ENCODE measurements at places on chromosomes 13 and 19.

DNA sequence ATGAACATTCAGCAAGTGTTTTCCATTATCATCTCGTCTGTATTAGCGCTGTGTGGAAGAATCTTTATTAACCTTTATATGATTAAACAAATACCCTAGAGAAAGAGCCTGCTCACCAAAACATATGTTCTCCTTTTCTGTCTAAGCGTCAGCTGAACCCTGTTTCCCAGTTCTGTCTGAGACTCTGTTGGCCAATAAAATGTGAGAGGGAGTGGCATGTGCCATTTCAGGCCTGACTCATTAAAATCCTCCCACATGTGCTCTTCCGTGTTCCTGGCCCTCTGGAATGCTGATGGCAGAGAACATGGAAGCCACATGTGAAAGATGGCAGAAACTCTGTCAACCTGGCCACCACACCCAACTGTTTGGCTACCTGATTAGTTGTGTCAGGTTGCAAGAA is 181.9 kb upstream of the EDNRB start:
- DNase-seq = no peak

GRCh38 chr19:2970201-2970835 is 7.0 kb upstream of the TLE6 start:
- DNase-seq = no peak

- DNase-seq = no peak
Observed at GRCh38 chr13:93620181-93620765, 393.7 kb downstream of the GPC6 start.

- DNase-seq = no peak
Observed at GRCh38 chr13:49246850-49247642, 679 bp upstream of the CDADC1 start.

DNA sequence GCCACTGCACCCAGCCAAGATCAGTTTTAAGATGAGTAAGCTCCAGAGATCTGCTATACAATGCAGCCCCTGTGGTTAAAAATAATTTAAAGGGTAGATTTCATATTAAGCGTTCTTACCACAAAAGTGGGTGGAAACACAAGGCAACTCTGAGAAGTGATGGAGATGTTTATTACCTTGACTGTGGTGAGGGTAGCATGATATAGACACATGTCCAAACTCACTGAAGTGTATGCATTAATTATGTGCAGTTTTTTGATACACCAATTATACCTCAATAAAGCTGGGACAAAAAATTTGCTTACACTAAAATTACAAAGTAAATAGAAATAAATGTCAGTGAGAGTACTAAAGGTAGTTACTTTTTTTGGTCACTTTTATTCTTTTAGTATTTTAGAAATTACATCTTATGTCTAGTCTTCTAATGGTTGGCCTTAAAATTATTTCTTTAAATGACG is 696.5 kb downstream of the UQCRFS1 start:
- no peak for DNase-seq

- no peak for DNase-seq
Observed at GRCh38 chr13:91491980-91492379, 93.6 kb downstream of the GPC5 start.

DNA sequence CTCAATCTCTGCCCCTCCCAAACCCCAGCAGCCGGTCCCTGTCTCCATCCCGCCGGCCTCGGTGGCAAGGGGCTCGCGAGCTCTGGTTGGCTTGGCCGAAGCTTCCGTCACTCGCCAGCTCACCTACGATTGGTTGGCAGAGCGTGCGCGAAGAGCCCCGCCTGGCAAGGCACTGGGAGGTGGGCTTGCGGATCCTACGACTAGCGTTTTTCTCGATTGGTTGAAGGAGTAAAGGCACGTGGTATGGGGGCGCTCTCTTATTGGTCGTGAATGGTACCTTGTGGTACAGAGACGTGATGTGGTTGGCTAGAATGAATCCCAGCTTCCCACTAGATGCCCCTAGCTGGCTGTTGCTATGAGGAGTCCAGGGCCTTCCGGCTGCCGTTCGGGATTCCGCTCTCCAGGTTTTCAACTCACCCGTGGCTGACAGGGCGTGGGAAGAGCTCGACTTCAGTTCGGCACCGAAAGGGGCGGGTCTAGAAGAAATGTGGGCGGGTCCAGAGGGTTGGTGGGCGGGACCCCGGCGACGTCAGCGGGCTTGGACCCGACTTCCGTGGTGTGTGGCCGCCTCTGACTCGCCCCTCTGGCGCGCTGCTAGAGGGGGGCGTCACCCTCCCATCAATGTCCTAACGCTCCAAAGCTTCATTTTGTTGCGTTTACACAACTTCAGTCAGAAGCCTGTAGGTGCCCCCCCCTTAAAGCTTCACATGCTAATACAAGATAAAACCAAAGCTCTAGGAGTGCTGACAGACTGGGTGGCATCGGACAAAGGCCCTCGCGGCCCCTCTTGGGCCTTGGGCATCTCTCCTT is 847 bp upstream of the RAP2A start:
- DNase-seq = peak; percentile 100

DNA sequence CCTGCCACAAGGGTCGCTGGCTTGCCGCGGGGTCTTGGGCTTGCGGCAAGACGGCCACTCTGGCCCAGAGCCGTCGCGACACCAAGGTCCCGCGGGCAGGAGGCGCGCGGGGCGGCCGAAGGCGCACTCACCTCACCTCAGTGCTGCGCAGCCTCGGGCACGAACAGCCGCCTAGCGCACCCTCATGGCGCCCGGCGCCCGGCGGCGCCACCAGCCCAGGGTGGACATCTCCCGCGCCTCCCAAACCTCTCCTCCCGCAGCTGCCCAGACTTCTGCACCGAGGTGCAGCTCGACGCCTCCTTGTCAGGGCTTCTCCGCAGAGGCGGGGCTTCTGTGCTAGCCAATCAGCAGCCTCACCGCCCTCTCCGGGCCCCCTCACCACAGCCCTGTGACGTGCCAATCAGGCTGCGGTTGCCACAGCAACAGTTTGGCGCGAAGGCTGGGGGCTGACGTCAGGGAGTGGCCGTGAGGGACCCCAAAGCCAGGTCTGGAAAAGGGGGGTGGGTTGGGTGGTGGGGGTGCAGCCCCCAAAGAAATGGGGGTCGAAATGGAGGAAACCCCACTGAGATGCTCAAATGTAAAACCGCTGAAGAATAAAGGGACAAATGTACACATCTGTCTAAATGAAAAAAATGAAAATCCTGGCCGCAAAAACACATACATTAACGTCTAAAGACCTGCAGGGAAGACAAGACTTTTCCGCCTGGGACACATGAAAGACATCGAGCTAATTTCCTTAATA is at the start of the genes PEG3 and ZIM2:
Gene PEG3, minus strand, starts transcription at position 276 of the 742 bp plus-strand sequence. CDS start 16,071 bp downstream, outside the sequence.
Gene ZIM2, minus strand, starts transcription at position 276 of the 742 bp plus-strand sequence. CDS start 16,449 bp downstream, outside the sequence.
- DNase-seq = no peak

DNA sequence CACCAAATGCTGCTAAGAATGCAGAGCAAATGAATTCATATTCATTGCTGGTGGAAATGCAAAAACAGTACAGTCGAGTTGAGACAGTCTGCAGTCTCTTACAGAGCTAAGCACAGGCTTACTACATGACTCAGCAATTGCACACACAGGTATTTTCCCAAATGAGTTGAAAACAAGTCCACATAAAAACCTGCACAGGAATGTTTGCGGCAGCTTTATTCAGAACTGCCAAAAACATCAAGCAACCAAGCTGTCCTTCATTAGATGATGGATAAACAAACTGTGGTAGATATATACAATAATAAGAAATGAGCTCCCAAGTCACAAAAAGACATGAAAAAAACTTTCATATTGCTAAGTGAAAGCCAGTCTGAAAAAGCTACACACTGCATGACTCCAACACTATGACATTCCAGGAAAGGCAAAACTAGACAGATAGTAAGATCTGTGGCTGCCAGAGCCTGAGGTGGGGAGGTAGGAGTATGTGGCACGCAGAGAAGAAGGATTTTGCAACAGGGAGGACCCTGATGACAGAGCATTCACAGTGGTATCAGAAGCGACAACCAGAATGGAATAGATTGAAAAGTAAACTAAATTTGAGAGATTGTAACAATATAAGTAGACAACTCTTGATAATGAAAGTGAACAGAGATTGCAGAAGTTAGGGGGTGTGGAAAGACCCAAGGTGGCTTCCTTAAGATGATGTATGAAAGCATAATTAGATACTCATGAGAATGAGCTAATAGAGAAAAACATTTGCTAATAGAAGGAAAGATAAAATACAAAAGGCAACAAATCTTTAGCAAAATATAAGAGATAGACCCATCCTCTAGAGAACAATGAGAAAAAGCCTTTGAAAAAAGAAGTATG is 52.7 kb downstream of the TSC22D1 start:
- DNase-seq = no peak

DNA sequence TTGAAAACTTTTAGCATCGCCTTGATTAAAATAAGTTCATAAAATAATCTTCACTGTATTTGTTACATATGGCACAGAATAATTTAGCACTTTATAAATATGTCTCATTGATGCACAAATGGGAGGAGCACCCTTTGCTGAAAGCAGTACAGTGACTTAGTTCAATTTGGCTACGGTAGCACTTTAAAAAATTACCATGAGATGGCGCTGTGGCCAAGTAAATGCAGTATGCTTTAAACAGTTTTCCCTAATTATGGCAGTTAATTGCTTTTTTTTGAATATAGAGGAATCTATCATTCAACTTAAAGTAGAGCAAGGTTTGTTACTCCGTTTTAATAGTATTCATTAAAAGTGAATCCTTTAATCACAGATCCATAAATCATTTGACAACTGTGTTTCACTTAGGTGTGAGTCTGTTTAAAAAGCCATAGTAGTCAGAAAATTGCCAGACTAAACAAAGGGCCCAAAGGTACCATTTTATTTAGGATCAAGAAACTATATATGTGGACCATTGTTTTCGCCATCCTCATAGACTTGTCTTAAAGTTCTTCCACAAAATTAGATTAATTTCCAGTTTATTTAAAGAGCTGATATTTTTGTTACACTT is 34.7 kb upstream of the ESD start:
- peak; percentile 54 for DNase-seq

- DNase-seq = no peak
Observed at GRCh38 chr19:41112728-41113290, 1.4 kb upstream of the CYP2F1 start.

DNA sequence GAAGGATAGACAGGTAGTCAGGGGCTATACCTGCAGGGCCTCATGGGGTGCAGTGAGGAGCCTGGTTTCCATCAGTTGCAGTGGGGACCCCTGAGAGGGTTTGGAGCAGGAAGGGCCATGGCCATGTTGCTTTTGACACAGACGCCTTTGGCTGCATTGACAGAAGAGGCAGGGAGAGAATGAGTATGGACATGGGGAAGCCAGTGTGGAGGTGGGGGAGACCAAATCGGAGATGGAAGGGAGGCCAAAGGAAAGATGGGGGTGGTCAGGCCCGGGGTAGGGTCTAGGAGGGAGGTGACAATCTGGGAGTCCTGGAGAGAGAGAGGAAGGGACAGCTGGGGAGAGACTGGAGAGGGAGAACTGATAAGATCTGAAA is 1.3 kb downstream of the HSD11B1L start:
- DNase-seq = no peak

DNA sequence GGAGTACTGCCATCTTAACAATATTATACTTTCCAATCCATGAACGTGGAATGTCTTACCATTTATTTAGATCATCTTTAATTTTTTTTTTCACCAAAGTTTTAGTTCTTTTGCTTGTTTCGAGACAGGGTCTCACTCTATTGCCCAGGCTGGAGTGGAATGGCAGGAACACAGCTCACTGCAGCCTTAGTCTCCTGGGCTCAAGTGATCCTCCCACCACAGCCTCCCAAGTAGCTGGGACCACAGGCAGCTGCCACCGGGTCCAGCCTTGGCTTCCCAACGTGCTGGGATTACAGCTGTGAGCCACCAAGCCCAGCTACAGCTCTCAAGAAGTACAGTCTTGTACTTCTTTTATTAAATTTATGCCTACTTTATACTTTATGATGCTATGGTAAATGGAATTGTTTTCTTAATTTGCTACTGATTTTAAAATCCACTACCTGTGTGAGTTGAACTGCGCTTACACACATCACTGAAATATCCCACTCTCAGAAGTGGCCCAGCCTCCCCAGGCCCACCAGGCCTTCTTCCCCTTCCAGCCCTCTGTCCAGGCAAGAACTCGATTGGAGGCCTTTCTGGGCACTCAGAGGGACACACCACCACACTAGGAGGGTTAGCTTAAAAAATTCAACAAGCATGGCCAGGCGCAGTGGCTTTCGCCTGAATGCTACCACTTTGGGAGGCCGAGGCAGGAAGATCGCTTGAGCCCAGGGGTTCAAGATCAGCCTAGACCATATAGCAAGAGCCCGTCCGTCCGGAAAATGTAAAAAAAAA is 1.0 kb upstream of the PGLS start:
- no peak for DNase-seq

- DNase-seq = no peak
Observed at GRCh38 chr13:32491028-32491427, 47.6 kb downstream of the N4BP2L2 start.

GRCh38 chr13:60258349-60258748 is 94.6 kb upstream of the DIAPH3 start:
- DNase-seq = no peak

- DNase-seq = no peak
Observed at GRCh38 chr19:41500443-41500842, 57.5 kb downstream of the ERICH4 start.

GRCh38 chr19:52398081-52398441 is 412 bp downstream of the ZNF528 start:
- DNase-seq = no peak

DNA sequence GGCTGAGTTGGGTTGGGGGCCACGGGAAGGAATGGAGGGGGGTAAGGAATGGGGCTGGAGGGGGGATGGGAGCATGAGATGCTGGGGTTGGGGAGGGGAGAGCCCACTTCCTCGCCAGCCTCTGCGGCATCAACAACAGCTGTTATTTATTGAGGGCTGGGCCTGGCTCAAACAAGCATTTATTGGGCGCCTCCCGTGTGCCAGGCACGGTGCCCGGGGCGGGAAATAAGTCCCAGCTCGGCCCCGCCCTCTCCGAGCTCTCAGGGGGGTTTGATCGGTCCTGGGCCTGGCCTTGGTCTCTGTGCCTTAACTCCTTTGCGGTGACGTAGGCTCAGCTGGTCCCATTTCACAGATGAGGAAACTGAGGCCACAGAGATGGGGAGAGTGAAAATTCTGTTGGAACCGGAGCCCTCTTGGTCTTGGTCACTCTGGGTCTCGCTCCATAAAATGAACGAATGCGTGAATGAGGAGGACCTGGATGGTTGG is 919 bp upstream of the ADAMTS10 start:
- no peak for DNase-seq

GRCh38 chr13:84844473-84844872 is 954.7 kb downstream of the SLITRK6 start:
- DNase-seq = peak; percentile 44

- no peak for DNase-seq
Observed at GRCh38 chr13:59745392-59745788, 418.3 kb downstream of the DIAPH3 start.

GRCh38 chr19:6876748-6877147 is 10.6 kb upstream of the ADGRE1 start:
- no peak for DNase-seq

GRCh38 chr19:49847731-49848696 is 2.9 kb upstream of the PTOV1 start:
- DNase-seq = no peak

Data from NCI-H2081 (cell line).